ENCODE measurements at places on chromosomes 11 and 22. TPM values are rescaled to one million over a fixed set of nuclear protein-coding genes. Genes with fewer than 3 reads are reported as not detected.

GRCh38 chr11:5297721-5298323 is 3.9 kb downstream of the OR51B4 start:
- no peak for DNase-seq

- no peak for DNase-seq
Observed at GRCh38 chr11:99316776-99317520, 296.2 kb downstream of the CNTN5 start.

- DNase-seq: no peak
Observed at GRCh38 chr11:113954235-113954634, 20.7 kb upstream of the HTR3A start.

- DNase-seq: no peak
Observed at GRCh38 chr22:34508797-34509196, 557.2 kb upstream of the ISX start.

The FCHSD2 gene
- 24.6 TPM for total RNA-seq

The POLD4 gene
- total RNA-seq: 75.6 TPM

The PKNOX2 gene
- 11.4 TPM for total RNA-seq

The KCTD14 gene
- 29.8 TPM for total RNA-seq

The SF1 gene
- total RNA-seq: 377 TPM

The OR10D3 gene
- total RNA-seq: not detected

Data from adrenal gland (tissue), 19 donors.